ENCODE measurements at places on chromosomes 7 and 10. TPM values are rescaled to one million over a fixed set of nuclear protein-coding genes. Genes with fewer than 3 reads are reported as not detected.

- no peak overlapping the region for H3K4me3 ChIP-seq
- no peak overlapping the region for H3K27ac ChIP-seq
- no peaks in the 10 kb centered on the region for H3K27me3 ChIP-seq
Measured at GRCh38 chr10:17904564-17904963, 47.2 kb upstream of the SLC39A12 start.

GRCh38 chr10:80503584-80504157 is 34.0 kb upstream of the SH2D4B start:
- H3K4me3 ChIP-seq = peak overlapping the region; percentile 25
- peak overlapping the region; percentile 90 for H3K27ac ChIP-seq
- peaks cover 47% of the 10 kb centered on the region for H3K36me3 ChIP-seq

DNA sequence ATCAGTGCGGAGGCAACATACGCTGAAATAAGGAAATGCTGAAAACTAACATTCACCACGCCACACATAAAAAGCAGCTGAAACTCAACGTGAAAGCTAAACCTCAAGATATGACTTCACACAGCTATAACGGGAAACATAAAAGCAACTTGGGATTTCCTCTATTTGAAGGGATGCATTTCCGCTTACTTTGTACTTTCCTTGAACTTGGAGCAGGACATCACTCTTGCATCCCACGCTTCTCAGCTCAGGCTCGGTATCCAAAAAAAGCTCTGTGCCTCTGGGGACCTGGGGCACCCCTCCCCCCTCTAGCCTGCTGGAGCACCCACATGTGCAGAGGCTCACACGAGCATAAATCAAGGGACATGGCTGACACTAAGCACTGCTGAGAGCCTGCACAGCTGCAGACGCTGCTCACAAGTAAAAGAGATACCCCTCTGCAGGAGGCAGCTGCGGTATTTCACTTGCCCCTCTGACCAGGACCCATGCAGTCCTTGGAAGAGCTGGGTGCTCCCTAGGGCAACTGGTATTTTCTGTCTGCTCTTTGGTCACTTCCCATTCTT is 34.2 kb downstream of the PARD3 start:
- H3K4me1 ChIP-seq = peaks cover 25% of the 10 kb centered on the region
- H3K27ac ChIP-seq = no peak overlapping the region
- no peaks in the 10 kb centered on the region for H3K27me3 ChIP-seq
- no peak overlapping the region for H3K4me3 ChIP-seq
- no peak for DNase-seq

- no peaks in the 10 kb centered on the region for H3K36me3 ChIP-seq
- H3K4me1 ChIP-seq = no peaks in the 10 kb centered on the region
- no peak overlapping the region for H3K4me3 ChIP-seq
- no peaks in the 10 kb centered on the region for H3K27me3 ChIP-seq
- no peak overlapping the region for H3K27ac ChIP-seq
Measured at GRCh38 chr10:129694691-129695243, 227.7 kb downstream of the MGMT start.

DNA sequence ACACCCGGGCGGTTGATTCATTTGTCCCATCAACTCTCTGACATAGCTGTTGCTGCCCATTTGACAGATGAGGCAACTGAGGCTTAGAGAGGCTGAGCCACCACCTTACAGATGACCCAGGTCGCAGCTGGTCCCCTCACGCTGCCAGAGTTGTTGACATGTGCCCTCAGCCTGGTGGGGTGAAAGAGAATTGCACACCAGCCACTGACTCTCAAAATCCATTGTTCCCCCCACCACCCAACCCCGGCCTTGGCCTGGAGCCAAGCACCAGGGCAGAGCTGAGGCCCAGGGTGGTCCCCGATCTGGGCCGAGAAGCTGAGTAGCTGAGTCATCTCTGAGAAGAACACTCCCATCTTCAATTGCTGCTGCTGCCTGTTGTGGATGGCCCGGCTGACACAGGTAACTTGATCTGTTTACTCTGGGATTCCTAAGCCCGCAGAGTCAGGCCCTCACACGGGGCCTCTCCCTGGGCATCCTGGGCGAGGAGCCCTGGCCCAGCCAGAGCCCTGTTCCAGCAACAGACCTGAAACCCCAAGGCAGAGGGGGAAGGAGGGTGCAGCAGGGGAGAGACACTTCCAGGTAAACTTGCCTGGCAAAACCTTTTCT is 27.5 kb downstream of the PVRIG start:
- peak overlapping the region; percentile 55 for H3K27ac ChIP-seq
- peaks cover 6% of the 10 kb centered on the region for H3K36me3 ChIP-seq
- no peaks in the 10 kb centered on the region for H3K27me3 ChIP-seq

GRCh38 chr7:34155220-34155908 is 250.0 kb downstream of the BMPER start:
- no peak overlapping the region for H3K4me3 ChIP-seq
- peaks cover 15% of the 10 kb centered on the region for H3K27me3 ChIP-seq
- no peak for DNase-seq
- no peaks in the 10 kb centered on the region for H3K36me3 ChIP-seq

PAPOLB gene
- not detected for total RNA-seq

GIMAP5 gene
- not detected for total RNA-seq

PDIA4 gene
- total RNA-seq = 332 TPM

ELN gene
- total RNA-seq = 0.39 TPM

IGF2BP3 gene
- total RNA-seq = 111 TPM

Data from Calu3 (cell line).